Suppressor macrophage treated with lipopolysaccharide for 1 hour (primary cell): ENCODE measurements at places on chromosomes 7 and 10.

GRCh38 chr7:148894591-148894990 lies 10.5 kb upstream of the EZH2 start:
- DNase-seq, result no peak

GRCh38 chr7:54785261-54785660 lies 26.2 kb upstream of the SEC61G start:
- no peak for DNase-seq

DNA sequence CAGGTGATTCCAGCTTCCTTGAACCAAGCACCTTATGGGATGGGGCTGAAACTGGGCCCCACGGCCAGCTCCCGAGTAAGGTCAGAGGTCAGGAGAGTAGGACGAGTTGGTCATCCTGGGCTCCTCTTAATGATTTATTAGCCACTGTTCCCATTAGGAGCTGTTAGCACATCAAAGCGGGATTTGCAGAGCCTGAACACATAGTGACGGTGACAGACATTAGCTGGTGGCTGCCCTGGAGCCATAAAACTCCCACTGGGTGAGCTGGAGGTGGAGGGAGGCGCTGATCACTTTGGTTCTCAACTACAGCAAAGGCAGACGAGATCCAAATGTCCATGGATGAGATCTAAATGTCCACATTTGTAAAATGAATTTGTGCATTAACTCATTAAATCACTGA lies 48.1 kb downstream of the COL13A1 start:
- no peak for DNase-seq

GRCh38 chr7:73719806-73720169 lies 319 bp upstream of the STX1A start:
- DNase-seq, result no peak

GRCh38 chr10:68007356-68007755 lies 67.7 kb downstream of the HERC4 start:
- no peak for DNase-seq

- no peak for DNase-seq
Observed at GRCh38 chr7:11726001-11726793, 105.8 kb downstream of the THSD7A start.

DNA sequence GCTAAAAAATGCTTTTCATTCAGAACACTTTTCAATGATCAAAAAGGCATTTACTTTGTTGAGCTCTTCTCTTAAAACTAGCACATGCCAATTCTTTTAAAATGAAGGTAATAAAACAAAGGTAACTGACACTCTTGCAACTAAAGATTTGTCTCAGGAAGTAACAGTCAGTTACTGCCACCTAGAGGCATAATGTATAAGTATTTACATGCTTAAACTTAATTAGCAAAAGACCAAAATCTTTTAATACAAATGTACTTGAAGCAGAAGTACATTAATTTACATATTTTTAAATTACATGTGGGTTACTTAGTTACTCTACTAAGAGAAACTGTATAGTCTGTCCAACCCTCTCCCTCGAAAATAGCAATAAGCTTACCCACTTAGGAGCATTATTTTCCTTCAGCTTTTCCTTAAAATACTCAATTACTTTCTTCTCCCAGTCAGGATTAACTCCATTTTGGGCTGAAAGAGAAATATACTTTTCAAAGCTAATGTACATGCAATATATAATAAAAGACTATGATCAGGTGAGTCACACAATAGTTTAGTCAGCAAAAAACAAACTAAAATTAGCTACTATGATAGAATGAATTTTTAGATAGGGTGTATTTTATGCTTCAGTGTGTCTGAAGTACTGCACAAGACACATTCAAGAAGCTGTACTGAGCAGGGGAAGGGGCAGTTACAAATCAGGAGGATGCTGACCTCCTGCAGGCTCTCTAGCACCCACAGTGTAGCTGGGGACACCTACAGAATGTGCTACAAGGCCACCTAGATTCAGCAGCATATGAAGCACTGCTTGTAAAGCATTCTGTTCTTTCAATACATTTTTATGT lies 13.0 kb downstream of the MCMBP start:
- peak; percentile 80 for DNase-seq

GRCh38 chr7:104192434-104192833 lies 15.4 kb downstream of the ORC5 start:
- DNase-seq, result no peak

DNA sequence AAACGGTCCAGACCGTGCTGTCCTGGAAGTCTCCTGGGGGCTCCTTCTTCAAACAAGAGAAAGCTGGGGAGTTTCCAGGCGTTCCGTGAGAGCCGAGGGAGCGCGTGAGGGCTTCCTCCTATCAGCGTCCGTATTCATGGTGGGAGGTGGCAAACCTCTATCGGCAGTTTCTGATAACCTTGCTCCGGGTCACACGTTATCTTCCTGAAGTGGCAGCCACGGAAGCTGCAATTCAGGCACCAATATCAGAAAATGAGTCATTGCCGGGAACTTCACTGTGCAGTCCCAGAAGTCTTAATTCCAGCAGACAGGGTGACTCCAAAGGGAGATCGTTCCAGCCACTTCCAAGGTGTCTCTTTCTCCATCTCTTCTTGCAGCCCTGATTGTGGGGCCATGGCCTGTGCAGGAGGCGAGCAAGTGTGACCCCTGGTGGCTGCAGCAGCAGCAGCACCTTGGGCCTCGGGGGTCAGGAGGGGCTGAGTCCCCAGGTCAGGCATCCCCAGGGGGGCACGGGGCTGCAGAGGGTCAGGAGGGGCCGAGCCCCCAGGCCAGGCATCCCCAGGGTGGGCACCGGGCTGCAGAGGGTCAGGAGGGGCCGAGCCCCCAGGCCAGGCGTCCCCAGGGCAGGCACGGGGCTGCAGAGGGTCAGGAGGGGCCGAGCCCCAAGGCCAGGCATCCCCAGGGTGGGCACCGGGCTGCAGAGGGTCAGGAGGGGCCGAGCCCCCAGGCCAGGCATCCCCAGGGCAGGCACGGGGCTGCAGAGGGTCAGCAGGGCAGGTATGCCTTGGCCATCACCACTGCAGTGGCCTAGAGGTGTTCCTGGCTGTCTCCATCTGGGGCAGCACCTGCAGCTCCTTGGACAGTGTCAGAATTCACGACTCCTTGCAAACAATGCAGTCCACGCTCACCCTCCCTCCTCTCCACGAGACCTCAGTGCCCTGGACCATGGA lies 538.7 kb downstream of the DNAJB6 start:
- peak; percentile 63 for DNase-seq

DNA sequence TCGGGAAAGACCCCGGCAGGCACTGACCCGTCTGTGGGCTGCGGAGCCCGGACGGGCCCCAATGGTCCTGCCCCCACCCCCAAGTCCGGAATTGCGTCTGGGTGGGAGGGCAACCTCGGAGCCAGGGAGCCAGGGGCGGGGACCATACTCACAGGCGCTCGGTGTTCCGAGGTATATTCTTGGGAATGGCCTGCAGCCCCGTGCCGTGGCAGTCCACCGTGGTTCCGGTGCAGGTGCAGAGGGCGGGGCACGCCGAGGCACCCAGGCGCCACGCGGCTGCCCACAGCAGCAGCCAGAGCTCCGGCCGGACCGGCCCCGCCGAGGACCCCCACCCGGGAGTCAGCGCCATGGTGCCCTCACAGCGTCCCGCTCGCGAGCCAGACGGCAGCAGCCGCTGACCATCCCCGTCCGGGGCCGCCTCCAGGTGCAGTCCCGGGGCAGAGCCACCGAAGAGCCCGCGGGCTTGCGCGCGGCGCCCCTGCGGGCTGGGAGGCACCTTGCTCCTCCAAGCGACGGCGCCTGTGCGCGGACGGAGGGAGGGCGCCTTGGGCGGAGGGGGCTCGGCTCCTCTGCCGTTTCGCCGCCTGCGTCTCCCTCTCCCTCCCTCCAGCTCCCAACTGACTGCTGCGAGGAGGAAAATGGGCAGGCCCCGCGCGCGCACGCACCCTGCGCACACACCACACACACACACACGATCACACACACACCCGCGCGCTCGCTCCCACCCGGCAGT lies at the start of gene SLIT1:
Gene SLIT1 (minus strand): TSS at position 634 of the 733 bp plus-strand sequence. CDS start 285 bp downstream, at position 349.
- DNase-seq, result no peak

- DNase-seq, result peak; percentile 27
Observed at GRCh38 chr10:24958091-24958720, 5.8 kb upstream of the PRTFDC1 start.

DNA sequence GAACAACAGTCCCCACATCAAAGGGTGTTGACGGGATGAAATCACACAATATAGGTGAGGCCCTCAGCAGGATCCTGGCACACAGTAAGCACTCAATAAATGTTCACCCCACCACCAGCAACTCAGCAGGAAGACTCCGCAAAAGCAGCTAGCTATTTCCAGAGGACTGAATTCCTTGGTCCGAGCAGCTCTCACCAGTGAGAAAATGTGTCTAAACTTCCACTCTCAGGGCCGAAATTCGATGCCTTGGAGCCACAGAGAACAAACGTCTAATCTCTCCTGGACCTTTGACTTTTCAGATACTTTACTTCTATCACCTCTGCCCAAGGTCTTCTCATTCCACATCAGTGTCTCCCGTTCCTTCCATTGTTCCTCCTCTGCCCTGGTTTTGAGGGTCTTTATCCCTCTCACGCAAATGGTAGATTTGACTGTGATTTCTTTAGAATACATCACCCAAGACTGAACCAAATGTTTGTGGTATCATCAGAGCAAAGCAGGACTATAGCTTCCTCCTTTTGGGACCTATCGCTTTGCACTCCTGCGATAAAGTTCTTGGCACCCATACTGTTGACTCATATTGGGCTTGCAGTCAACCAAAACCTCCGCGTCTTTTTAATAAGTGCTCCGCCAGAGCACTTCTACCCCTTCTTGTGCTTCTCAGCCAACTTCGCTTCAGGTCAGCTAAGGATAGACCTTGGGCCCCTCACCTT lies 903 bp upstream of the NT5C2 start:
- peak; percentile 62 for DNase-seq

DNA sequence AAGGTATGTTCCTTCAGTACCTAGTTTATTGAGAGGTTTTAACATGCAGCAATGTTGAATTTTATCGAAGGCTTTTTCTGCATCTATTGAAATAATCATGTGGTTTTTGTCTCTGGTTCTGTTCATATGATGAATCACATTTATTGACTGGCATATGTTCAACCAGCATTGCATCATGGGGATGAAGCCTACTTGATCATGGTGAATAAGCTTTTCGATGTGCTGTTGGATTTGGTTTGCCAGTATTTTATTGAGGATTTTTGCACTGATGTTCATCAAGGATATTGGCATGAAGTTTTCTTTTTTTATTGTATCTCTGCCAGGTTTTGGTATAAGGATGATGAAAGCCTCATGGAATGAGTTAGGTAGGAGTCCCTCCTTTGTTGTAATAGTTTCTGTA lies 204.0 kb upstream of the GNAI1 start:
- no peak for DNase-seq

- no peak for DNase-seq
Observed at GRCh38 chr7:120794106-120794729, 63.7 kb downstream of the TSPAN12 start.

- peak; percentile 90 for DNase-seq
Observed at GRCh38 chr10:43160046-43160920, 22.0 kb downstream of the CSGALNACT2 start.
